ENCODE measurements at places on chromosomes 2 and 18.

- DNase-seq = peak; percentile 25
These were observed 35.6 kb downstream of the HDLBP start for GRCh38 chr2:241279828-241280227.

- DNase-seq = no peak
These were observed 39.0 kb upstream of the NEDD4L start for GRCh38 chr18:58005011-58005410.

DNA sequence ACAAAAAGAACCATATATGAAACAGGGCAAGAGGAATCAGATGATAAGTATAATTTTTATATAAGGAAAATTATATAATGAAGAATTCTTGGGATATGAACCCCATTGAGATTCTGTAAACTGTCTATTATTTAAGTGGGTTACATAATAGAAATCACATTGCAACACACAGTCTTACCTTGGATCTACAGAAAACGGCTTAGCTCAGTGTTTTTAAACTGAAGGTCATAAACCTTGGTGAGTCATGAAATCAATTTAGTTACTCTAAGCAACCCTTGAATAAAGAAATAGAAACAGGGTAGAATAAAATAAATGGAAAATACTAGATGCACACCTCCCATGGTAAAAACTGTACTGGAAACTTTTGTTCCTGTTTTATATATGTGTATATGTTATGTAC, 50.7 kb downstream of the METTL8 start:
- no peak for DNase-seq

DNA sequence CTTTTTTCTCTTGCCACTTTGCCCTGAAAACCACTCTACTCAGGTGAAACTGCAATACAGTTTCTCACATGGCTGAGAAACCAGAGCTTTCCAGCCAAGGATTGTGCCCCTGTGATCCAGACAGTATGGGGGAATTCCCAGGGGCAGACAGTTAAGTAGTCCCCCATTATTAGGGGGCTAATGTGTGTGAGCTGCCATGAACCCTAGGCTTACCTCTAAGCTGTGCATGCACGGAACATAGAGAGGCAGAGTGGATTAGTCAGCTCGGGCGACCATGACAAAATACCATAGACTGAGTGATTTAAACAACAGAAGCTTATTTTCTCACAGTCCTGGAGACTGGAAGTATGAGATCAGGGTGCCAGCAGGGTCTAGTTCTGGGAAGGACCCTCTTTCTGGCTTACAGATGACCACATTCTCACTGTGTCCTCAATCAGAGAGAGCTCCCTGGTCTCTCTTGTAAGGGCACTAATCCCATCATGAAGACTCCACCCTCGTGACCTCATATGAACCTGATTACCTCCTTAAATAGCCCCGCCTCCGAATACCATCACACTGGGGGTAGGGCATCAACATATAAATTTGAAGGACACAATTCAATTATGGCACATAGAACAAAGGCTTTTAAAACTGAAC, 215.1 kb downstream of the EIPR1 start:
- DNase-seq = no peak

DNA sequence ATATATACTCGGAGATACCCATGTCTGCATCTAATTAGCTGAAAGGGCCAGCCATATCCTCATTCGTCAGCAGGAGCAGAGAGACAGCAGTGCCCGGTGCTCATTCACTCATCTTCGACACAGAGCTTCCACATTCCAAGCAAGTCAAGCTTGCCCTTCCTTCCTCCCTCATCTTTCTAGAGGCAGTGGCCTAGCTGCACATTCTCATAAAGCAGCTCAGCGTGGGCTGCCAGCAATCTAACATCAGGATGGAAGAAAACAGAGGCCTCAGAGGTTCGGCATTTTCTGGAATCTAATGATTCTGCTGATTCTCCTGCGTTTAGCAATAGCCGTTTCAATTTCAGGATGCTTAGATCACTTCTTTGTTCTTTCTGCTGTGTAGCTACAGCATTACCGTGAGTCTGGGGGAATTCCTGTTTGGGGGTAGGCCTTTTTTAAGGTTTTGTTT, 68.8 kb downstream of the CLHC1 start:
- DNase-seq = peak; percentile 17

GRCh38 chr2:54476852-54477251, 20.7 kb downstream of the SPTBN1 start:
- no peak for DNase-seq

GRCh38 chr2:98637401-98638147, 29.2 kb downstream of the UNC50 start:
- DNase-seq = no peak

GRCh38 chr2:169362894-169363559, 693 bp upstream of the LRP2 start:
- peak; percentile 11 for DNase-seq

DNA sequence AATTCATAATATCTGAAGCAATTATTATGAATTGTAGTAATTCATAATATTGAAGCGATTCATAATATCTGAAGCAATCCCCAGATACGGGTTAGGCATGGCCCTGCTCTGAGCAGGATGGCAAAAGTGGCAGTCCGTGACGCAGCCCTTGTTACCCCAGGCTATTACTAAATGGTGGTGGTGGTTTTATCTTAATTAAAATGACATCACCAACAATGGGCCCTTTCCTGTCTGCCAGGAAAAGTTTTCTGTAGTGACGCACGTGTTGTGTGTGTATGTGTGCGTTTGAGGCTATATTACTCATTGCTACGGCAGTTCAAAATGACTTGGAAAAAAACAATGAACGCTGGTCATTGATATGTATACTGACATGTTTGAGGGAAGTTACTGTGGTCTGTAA, 10.6 kb upstream of the MOCOS start:
- DNase-seq = no peak

DNA sequence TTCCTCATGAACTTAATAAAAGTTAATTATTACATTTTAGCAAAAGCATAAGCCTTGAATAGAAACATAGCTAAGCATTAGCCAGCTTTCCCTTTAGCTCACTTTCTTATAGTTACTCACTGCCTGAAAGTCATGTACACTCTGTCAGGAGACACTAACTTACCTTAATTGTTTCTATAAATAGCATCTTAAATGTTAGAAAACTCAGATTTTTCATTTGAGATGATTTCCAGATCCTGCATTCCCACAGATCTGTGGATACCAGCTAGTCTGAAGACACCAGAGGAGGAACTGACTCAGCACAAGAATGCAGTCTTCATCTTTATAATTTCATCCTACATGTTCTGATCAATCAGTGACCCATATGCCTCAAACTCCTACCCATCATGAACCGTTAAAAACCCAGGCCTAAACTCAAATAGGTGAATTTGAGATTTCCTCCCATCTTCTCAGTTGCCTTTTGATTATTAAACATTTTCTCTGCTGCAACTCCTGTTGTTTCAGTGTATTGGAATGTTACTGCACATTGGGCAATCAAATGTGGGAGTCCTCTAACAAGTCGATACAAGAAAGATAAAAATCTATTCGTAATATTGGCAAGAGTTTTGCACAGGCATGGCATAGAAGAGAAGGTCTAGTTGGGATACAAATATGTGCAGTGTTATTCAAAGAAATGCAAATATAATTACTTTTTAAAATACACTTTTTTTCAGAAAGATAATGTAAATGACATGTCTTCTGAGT, 857.4 kb upstream of the CDH2 start:
- DNase-seq = no peak

GRCh38 chr2:100214265-100214971, 72.0 kb upstream of the AFF3 start:
- DNase-seq = peak; percentile 58

GRCh38 chr2:16055848-16056580, 115.7 kb downstream of the MYCN start:
- peak; percentile 68 for DNase-seq

DNA sequence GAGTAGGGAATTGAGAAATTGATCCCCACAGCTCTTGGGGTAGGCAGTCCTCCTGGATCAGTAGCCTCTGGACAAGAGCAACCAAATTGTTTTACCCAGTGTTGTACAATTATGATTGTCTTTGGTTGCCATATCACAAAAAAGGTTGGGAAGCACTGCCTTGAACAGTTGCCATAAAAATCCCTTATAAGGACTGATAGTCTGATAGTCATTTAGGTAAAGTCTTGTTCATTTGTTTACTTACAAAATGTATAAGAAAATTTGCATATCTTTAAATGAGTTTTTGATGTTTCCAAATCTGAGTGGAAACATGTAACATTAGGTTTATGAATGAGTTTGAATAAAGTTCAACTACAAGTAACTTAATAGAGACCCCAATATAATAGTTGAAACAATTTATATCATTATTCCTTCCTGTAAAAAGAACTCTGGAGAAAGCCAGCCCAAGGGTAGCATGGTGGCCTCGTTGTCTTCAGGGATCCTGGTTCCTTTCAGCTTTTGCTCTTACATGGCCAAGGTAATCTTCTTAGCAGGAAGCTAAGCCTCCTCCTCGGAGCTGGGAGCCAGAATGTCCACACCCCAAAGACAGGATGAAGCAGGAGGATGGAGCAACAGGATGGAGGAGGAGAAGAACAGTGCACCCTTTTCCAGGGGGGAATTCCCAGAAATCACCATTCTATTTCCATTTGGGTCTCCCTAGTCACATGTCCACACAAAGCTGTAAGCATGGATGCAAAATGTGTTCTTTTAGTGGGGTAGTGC, 35.7 kb upstream of the NEMP2 start:
- DNase-seq = no peak

DNA sequence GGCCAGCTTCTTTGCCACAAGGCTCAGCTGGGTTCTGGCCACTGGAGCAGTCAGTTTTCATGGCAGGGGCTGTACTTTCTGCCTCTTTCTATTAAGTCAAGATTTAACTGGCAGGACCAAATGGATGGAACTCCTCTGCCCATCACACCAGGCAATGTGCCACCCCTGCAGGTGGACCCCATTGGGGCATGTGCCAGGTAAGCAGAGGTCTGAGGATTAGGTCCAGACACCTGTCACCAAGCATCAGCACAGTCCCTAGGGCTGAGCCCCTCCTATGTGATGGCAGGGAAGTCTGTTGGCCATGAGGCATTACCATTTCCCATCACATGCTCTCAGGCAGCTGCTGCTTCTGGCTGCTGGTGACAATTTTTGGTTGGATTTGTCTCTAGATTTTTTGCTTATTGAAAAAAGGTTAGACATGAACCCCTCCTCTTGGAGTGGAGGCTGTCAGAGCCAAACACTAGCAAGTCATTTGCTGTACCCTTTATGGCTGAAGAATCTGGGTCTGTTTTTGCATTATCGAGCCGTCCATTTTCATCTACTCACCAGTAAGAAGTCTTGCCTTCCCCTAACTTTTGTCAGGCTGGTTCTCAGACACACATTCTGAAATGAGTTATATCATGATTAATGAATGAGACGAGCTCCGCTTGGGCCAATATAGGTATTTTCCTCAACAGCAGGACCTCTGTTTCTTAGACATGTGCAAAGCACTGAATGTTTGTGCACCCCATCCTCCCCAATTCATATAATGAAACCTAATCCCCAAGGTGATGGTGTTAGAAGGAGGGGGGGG, 328.0 kb downstream of the TSN start:
- DNase-seq = no peak

GRCh38 chr2:241908686-241909420, 39.3 kb downstream of the RTP5 start:
- DNase-seq = no peak

DNA sequence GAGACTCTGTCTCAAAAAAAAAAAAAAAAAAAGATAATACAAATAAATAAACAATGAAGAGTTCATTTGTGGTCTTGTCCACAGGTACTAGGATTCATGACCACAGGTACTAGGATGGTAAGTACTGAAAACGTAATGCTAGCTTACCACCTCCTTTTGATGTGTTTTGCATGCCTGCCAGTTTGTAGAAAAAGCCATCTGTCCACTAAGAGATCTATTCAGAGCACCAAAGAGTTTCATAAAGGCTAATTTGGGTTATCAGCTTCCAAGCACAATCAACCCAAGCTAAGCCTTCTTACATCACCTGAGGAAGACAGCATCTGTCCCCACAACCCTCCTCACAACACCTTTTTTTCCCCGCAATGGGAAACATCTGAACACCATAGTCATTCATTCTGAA, 477.2 kb downstream of the ZEB2 start:
- no peak for DNase-seq

DNA sequence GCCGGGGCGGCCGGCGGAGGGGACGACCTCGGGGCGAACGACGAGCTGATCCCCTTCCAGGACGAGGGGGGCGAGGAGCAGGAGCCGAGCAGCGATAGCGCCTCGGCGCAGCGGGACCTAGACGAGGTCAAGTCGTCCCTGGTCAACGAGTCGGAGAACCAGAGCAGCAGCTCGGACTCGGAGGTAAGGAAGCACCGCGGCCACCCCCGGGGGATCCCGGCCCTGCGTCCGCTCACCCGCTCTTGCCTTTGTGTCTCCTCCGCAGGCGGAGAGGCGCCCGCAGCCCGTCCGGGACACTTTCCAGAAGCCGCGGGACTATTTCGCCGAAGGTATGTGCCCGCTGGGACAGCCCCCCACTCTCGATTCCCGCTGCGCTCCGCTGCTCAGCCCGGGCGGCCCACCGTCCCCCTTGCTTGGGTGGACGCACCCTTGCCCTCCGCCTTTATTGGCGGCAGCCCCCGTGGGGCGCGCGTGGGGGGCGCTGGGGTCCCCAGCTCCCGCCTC, 611 bp downstream of the TCF7L1 start:
- peak; percentile 2 for DNase-seq

DNA sequence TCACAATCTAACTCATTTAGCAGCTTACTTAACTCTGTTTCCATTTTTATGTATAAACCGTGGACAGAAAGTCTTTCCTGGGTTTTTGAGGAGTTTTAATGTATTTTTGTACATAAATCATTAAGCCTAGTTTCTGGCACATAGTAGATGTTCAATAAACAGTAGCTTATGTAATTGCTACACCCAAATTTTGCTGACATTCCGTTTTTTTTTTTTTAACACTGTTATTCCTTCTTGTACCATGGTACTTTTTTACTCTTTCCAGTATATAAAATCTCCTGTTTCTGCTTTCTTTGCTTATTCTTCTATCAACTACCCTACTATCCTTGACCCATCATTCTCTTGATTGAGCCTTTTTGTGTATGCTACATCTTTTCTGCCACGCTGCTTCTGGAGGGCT, 1151.3 kb upstream of the CRIM1 start:
- DNase-seq = no peak

DNA sequence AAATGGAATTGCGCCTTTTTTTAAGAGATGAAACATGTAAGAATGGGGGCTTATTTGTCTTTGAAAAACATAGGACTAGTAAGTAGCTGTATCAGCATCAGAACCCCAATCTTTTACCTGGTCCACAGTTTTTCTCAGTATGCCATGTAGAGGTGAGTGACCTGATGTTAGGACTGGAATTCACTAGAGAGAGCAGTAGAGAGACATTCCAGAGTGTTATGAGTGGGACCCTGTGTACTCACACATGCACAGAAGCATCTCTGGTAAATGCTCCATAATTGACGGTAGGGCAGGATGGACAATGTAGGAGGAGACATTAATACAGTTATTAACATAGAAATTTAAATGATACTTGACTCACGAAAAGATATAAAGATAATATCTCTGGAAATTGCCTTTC, 1.4 kb upstream of the GALNT13 start:
- no peak for DNase-seq

DNA sequence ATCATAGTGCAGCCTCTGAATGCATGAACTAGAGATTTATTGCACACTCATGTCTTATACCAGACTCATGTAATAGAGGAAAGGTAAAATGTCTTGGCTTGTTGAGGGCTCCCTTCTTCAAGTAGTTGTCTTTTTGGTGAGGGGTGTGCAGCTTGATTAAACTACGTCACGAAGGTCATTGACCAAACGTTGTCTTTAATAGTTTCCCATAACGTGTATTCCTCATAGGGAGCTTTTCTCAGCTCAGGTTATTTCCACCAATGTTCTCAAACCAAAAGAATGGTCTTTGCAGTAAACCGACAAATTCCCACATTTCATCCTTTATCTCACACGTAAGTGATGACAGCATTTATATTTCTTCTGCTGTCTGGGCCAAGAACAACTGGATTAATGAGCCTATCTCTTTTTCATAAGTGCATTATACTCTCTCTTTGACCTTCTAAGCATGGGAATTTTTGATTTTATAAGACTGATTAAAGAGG, 547.7 kb upstream of the ZEB2 start:
- no peak for DNase-seq
